ENCODE measurements at places on chromosomes 6 and 20.

DNA sequence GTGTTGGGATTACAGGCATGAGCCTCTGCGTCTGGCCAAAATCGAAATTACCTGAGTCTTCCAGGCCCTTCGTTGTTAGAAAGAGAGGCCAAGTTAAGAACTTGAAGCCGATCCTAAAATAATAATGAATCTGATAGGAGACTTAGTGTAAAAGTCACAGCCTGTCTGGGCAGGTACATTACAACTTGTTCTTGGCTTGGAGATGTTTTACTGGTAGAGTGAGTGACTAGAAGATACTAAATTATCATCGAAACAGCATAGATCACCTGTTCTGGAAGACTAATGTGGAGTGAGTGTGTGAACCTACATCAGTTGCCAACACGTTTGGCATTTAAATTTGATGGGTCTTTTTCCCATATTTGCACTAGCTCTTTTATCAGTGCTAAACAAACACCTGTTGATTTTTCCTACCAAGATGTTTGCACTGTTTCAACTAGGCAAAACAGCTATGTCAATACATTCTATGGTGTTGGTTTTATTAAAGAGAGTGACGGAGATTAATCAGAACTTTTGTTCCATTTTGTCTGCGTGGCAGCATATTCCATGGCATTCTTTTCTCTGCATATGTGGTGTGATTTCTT is 4.6 kb upstream of the TMEM217 start:
- no peak for DNase-seq

- DNase-seq: no peak
These were observed 8.1 kb downstream of the PSORS1C2 start for GRCh38 chr6:31130751-31131150.

DNA sequence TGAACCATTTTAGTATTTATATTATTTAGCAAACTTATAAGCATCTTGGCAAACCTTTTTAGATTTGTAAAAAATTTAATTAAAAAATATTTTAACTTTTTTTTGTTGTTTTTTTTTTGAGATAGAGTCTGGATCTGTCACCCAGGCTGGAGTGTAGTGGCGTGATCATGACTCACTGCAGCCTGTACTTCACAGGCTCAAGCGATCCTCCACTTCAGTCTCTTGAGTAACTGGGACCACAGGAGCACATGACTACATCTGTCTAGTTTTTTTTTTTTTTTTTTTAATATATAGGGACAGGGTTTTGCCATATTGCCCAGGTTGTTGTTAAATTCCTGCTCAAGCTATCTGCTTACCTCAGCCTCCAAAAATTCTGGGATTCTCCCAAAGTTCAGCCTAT is 161.1 kb downstream of the EYS start:
- DNase-seq: no peak

DNA sequence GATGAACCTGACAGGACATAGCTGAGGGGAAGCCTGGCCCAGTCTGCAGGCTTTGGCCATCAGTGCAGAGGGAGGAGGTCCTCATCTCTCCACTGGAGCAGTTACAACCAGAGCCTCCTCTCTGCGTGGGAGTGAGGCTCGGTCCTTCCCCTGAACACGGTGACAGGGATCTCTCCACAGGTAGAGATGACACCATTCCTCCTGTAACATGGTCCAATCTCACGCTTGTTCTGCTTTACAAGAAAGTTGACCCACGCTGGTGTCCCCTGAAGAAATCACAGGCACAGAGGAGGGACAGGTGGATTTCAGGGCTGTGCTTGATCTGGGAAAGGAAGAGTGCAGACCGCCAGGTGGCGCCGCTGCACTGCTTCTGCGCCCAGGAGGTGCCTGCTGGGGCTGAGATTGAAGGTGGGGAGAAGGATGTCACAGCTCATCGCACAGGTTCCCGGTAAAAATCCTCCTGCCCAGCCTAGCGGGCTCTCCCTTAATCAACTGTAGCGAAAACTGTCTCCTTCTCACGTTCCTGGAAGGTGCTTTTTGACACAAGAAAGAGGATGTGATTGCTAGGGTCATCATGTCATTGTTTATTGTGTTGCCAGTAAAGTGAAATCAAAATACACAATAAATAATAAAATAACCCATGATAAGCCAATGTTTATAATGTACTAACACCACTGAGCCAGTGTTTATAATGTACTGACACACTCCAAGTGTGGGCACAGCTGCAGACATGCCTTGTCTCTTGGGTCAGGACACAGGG is 20.4 kb downstream of the HLA-G start:
- DNase-seq: peak; percentile 57

DNA sequence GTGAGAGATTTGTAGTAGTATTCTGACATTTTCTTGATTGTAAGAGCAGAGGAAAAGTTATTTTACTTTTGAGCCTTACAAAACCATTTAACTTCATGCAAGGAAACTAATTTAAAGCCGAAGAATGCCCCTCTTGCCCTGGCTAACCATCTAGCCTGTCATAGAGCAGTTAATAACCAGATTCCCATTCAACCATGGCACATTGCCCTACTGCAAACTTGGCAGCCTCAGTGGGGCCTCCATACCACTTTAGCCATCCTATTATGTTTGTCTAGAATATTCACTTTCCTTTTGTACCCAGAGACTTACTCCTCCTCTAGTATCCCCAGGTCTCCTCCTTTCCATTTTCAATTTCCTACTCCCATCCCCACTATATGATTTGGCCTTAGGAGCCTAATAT is 230.9 kb downstream of the TBC1D7 start:
- no peak for DNase-seq

GRCh38 chr6:84774985-84775284 is 10.5 kb upstream of the TBX18 start:
- no peak for DNase-seq

DNA sequence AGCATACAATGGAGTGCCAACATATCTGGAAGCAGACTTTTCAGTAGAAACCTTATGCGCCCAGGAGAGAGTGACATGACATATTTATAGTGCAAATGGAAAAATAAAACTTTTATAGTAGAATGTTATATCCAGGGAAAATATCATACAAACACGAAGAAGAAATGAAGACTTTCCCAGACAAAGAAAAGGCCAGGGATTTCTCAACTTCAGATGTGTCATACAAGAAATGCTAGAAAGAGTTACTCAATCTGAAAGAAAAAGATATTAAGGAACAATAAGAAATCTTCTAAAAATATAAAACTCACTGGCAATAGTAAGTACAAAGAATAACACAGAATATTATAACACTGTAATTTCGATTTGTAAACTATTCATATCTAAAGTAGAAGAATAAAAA is 1269.3 kb downstream of the GRIK2 start:
- no peak for DNase-seq

DNA sequence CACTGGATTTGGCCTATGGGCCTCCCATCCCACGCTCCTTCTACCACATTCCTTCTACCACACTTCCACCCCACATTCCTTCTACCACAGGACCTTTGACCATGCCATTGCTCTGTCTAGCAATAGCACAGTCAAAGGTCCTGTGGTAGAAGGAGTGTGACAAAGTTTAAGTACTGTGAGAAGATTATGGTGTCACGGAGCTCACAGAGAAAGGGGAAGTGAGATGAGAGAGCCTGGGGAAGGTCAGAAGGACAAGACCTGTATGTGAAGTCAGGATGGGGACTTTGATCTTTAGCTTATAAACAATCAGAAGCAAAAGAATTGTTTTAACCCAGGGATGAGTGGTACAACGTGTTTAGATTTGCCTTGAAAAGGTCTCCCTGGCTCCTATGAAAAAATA is 568.2 kb upstream of the CHD6 start:
- no peak for DNase-seq
